ENCODE measurements at places on chromosomes 5 and 9. TPM values are rescaled to one million over a fixed set of nuclear protein-coding genes. Genes with fewer than 3 reads are reported as not detected.

Gene PCDHB3
- total RNA-seq: 0.17 TPM

Gene QRFP
- total RNA-seq: not detected

Gene FNBP1
- total RNA-seq: 80.7 TPM

Gene SLC23A1
- total RNA-seq: 1.9 TPM

Gene PCDHB10
- not detected for total RNA-seq

Gene PHF24
- total RNA-seq: not detected

Measured in PC-9 (cell line).